ENCODE measurements at places on chromosomes 7 and 10.

DNA sequence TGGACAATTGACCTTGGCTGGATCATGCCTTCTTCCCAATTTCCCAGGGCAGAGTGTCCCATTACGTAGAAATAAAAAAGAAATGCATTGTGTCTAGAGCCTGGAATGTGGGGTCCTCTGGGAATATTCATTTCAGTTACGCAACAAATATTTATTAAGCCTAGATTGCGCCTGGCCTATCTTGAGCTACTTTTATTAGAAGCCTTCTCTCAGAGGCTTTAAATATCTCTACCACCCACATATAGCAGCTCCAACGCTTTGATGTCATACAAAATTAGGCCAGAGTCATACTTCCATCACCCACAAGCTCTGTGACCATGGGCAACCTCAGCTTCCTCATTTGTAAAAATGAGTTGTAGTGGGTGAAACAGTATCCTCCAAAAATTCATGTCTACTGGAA lies 24.9 kb upstream of the CARD11 start:
- DNase-seq: no peak

- DNase-seq: no peak
These were observed 227.0 kb downstream of the INHBA start for GRCh38 chr7:41475801-41476459.

- no peak for DNase-seq
These were observed 14.6 kb downstream of the WBP1L start for GRCh38 chr10:102758240-102758932.

GRCh38 chr10:12459762-12460161 lies 110.4 kb downstream of the CAMK1D start:
- DNase-seq: no peak

DNA sequence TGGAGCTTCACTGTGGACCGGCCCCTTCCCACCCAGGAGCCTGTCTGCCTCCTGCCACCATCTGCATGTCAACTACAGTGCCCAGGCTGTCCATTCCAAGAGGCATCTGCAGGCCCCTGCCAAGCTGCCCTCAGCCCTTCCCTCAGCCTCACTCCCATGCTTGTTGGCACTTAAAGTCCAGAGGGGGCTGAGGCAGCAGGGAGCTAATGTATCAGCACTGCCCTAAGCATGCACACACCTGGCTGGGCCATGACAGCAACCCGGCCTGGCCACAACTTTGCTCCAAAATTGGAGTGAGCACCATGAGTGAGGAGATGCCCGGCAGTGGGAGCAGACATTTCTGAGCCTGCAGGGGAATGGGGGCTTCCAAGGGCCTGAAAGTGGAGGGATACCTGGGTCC lies 417.5 kb upstream of the GRM3 start:
- DNase-seq: no peak

- no peak for DNase-seq
These were observed 410.0 kb downstream of the TCERG1L start for GRCh38 chr10:130901311-130902165.

DNA sequence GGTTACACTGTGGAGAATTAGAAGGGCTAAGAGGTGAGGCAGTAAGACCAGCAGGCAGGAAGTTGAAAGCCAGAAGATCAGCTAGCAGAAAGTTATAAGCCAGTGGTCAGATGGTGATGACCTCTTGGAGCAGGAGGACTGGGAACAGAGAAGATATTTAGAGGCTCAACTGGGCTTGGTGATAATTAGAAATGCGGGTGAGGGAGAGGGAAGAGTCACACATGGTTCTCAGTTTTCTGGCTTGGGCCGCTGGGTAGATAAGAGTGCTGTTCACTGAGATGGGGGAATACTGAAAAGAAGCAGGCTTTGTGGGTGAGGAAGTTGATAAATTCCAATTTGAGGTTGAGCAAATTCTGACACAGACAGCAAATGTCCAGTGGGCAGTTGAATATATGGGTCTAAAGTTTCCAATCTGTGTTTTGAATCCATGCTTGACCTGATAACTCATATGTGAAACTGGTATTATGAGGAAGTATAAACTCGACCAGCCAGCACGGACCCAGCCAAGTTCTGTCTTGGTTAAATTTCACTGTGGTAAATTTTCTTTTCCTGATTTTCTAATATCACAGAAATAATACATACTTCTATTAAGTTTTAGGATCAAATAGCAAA lies 22.7 kb downstream of the LSMEM1 start:
- no peak for DNase-seq

DNA sequence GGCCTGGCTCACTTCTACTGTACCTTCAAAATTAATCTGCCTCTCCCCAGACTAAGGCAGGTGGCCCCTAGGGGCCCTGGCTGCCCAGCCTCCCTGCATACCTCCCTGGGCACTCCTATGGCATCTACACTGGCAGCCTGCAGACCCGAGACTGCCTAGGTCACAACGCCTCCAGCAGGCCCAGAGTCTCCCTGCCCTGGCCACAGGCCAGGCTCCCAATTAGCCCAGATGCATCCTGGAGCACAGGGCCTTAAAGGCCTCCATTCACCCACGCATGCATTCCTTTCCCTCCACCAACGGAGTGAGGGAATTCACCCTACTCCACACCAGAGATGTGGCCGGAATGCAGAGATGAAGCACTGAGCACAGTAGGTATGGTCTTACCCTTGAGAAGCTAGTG lies 1.9 kb downstream of the CHAT start:
- no peak for DNase-seq

- no peak for DNase-seq
These were observed 3.5 kb downstream of the GLCCI1 start for GRCh38 chr7:7972128-7972527.

- DNase-seq: no peak
These were observed 183.0 kb downstream of the HECW1 start for GRCh38 chr7:43295429-43295828.

- no peak for DNase-seq
These were observed 464 bp downstream of the DENND2A start for GRCh38 chr7:140640060-140640637.

DNA sequence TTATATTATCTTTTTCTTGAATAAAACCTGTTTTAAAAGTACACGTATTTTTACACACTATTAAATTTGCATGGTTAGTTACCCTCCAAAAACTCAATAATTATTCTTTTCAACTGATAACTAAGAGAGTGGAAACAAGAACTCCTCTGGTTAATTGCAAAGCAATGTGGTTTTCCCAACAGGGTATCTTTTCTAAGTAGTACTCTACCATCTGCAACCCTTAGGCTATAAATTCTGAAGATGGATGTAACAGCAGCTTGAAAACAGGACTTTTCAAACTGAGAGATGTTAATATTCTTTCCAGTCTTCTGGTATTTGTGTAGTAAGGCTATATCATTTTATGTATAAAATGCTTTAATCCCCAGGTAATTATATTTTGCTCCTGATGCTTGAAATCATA lies 916.1 kb upstream of the POT1 start:
- no peak for DNase-seq

GRCh38 chr10:109007514-109007913 lies 915.8 kb downstream of the XPNPEP1 start:
- no peak for DNase-seq

GRCh38 chr7:143354965-143355364 lies 7.5 kb downstream of the FAM131B start:
- DNase-seq: no peak

All from NCI-H524 treated with DMSO at 0.1 percent for 48 hours (cell line).